ENCODE measurements at places on chromosomes 1 and 21.

DNA sequence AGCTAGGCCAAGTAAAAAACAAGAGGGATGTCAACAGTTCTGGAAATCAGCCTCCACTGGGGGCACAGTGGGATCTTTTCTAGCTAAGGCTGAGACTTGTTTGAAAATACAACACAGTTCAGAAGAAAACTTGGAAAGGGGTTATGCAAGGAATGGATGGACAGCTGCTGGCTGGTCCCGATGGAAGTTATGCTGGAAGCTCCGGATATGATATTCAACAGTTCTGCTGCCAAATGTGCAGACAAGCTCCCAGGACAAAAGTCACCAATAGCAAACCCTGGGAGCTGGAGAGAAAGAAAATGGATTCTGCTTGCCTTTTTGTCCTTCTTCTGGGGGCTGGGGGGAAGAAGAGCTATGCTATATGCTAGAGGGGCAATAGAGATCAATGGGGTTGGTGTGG lies 14.3 kb downstream of the LMX1A start:
- DNase-seq: no peak

- DNase-seq: no peak
Measured at GRCh38 chr1:218521414-218522169, 176.5 kb downstream of the TGFB2 start.

DNA sequence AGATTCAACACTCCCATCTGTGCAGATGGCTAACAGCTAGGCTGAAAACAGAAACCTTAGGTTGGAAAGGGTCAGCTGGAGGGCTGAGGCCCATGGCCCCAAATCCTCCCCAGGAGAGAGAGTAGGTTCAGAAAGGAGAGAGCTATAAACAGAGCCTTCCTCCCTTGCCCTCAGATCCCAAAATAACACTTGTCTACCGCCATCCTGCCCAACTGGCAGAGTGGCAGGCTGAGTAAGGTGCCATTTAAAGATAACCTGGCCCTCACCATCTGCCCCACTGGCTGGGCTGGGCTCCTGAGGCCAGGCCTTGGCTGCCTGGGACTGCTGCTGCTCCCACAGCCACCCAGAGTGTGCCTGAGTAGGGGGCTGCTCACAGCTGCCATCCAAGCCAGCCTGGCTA lies 4.3 kb upstream of the SHISA4 start:
- DNase-seq: no peak

- DNase-seq: no peak
Measured at GRCh38 chr1:20476265-20477038, 9.6 kb downstream of the CAMK2N1 start.

DNA sequence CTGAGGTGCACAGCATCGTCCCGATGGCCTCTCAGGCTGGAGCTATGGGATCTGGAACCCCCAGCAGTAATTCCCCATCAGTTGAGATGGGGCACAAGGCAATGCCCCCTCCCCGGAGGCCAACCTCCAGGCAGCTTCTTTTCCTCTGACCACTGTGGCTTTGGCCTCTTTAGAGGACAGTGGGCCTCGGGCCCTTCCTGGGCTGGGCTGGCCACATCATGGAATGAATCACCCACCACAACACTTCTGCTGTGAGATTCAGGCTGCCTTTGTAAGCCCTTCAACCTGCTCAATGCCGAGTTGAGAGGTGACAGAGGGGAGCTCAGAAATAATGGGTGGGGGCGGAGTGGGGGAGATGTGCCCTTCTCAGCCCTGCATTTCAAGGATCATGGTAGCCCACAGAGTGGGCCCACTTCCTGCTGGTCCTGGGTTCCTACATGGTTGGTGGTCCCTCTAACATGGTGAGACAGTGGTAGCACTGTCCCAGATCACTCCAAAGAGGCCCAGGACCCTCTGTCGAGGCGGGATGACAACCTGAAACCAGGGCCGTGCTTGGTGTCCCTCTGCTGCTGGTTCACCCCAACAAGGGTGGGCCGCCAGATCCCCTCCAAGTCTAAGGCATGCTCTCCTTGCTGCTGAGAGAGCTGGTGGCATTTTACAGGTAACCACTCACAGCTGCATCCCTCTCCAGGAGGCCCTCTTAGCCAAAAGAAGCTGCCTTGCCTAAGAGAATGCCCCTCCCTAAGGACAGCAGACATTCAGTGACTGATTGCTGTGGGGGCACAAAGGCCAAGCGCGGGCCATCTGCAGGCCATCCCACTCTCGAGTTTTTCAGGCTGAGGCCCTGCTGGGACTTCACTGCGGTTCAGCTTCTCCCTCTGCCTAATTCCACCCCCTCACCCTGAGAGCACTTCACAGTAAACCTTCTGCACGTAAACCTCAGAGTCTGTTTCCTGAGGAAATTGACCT lies 29.7 kb upstream of the EVA1B start:
- no peak for DNase-seq

Data from activated naive CD4-positive, alpha-beta T cell (primary cell).